Sigmoid colon (tissue), 7 donors: ENCODE measurements at places on chromosomes 3 and 15. TPM values are rescaled to one million over a fixed set of nuclear protein-coding genes. Genes with fewer than 3 reads are reported as not detected.

Gene PPP1R14D
- not detected for total RNA-seq

- no peaks in the 10 kb centered on the region for H3K36me3 ChIP-seq
- H3K27me3 ChIP-seq, result no peaks in the 10 kb centered on the region
- no peak overlapping the region for H3K4me3 ChIP-seq
These were observed 3.0 kb downstream of the HDC start for GRCh38 chr15:50262533-50262932.

DNA sequence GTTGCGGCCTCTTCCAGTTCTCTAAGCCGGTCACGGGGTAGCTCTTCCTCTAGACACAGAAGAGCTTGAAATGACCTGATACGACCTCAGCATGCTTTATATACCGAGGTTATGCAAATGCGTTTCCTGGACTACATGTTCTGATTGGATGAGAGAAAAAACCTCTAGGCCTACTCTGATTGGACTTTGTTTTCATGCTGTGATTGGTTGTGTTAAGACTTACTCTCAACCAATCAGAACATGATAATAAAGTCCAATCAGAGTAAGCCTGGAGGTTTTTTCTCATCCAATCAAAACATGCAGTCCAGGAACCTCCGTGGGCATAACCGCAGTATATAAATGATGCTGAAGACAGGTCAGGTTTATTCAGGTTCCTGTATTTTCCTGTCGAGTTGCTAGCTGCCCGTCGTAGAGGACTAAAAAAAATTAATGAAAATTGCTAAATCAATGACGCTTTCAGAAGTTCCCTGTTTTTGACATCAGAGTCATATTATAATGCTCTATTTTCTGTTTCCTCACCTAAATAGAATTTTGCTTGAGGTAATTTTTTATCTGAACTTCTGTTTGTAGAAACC lies 177.4 kb downstream of the POTEB3 start:
- no peaks in the 10 kb centered on the region for H3K27me3 ChIP-seq
- H3K4me3 ChIP-seq, result no peak overlapping the region
- H3K36me3 ChIP-seq, result no peaks in the 10 kb centered on the region
- no peak overlapping the region for H3K27ac ChIP-seq
- no peak for DNase-seq

- H3K4me3 ChIP-seq, result no peak overlapping the region
- H3K4me1 ChIP-seq, result no peaks in the 10 kb centered on the region
- H3K36me3 ChIP-seq, result no peaks in the 10 kb centered on the region
- no peaks in the 10 kb centered on the region for H3K27me3 ChIP-seq
These were observed 156.9 kb upstream of the RASGRP1 start for GRCh38 chr15:38721568-38721945.

DNA sequence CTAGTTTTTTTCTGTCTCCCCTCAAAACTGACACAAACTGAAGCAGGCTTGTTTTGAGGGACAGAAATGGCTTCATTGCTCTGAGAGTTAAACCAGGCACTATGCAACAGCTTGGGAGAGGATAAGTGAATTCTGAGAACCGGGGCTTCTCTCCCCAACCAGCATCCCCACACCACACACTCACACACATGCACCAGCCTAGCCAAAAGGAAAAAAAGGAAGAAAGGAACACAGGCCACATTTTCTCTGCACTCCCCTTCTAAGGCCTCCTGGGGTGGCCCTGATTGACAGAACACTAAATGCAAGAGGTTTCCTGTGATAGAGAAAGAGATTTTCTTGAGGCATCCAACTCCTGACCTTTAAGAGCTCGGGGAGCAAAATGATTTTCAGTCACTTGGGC lies 177.5 kb downstream of the TLE3 start:
- H3K27ac ChIP-seq, result no peak overlapping the region
- DNase-seq, result no peak
- H3K36me3 ChIP-seq, result no peaks in the 10 kb centered on the region

DNA sequence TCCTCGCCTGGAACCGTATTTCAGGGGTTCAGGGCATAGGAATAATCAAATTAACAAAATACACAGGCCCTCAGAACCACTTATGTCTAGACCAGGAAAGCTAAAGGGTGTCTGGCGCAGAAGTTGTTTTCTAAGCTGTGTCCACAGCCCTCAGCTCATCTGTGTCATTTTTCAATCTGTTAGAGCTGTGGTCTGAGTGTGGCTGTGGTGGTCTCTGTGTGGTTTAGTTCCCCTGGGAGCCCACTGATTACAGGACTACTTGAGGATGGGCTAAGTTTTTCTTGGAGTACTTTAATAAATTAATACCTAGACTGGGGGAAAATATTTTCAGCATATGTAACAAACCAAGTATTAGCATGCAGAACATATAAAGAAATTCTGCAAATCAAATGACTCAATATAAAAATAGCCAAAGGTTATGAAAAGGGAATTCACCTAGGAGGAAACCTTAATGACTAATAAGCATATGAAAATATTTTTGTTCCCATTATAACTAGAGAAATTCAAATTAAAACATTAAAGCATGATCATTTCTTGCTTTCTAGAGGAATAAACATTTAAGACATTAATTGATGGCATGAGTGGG lies 186.3 kb downstream of the SATB1 start:
- H3K27ac ChIP-seq, result no peak overlapping the region
- no peaks in the 10 kb centered on the region for H3K36me3 ChIP-seq
- H3K27me3 ChIP-seq, result no peaks in the 10 kb centered on the region
- no peak for DNase-seq
- no peak overlapping the region for H3K4me3 ChIP-seq
- H3K4me1 ChIP-seq, result peaks cover 9% of the 10 kb centered on the region

GRCh38 chr3:112379020-112379690 lies 46.2 kb downstream of the CD200 start:
- H3K4me3 ChIP-seq, result no peak overlapping the region
- no peaks in the 10 kb centered on the region for H3K4me1 ChIP-seq
- DNase-seq, result no peak
- H3K27me3 ChIP-seq, result no peaks in the 10 kb centered on the region
- H3K36me3 ChIP-seq, result no peaks in the 10 kb centered on the region

Gene PODXL2
- 2.0 TPM for total RNA-seq

Gene LZTFL1
- 18.2 TPM for total RNA-seq

GRCh38 chr3:185914911-185915629 lies 22.7 kb downstream of the TRA2B start:
- peaks cover 5% of the 10 kb centered on the region for H3K36me3 ChIP-seq
- H3K4me1 ChIP-seq, result no peaks in the 10 kb centered on the region
- no peak overlapping the region for H3K27ac ChIP-seq
- no peak overlapping the region for H3K4me3 ChIP-seq

DNA sequence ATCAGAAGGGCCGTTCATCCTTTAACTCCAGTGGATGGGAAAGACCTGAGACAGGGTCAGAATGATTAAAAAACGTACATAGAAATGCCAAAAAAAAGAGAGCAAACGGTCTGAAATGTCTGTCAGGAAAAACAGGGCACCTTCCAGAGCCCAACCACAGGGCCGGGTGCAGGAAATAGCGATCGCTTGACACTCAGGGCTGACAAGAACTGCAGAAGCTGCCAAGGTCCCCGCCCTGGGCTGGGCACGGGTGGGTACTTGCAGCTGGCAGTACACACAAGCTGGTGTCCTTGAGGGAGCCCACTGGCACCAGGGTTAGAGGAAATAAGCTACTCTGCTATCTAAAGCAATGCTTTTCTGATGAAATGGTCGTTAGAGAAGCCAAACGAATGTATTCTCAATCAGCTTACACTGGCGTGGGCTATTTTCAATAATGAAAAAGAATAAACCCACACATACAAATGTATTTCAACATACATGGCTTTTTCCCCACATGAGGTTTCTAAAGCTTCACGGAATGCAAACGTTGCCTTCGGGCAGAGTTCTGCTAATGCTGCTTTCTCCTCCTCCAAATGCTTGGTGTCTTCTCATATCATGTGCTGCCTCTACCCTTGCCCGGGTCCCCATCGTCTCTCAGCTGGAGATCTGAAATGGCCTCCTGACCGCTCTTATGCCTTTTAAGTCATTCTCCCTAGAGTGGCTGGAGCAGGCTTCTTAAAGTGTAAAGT lies 15.6 kb downstream of the FRMD4B start:
- no peaks in the 10 kb centered on the region for H3K4me1 ChIP-seq
- no peak overlapping the region for H3K27ac ChIP-seq
- H3K27me3 ChIP-seq, result no peaks in the 10 kb centered on the region
- H3K36me3 ChIP-seq, result no peaks in the 10 kb centered on the region
- no peak overlapping the region for H3K4me3 ChIP-seq
- DNase-seq, result peak; percentile 84

GRCh38 chr3:105860641-105861040 lies 8.2 kb downstream of the CBLB start:
- no peak overlapping the region for H3K4me3 ChIP-seq
- no peaks in the 10 kb centered on the region for H3K27me3 ChIP-seq
- DNase-seq, result no peak
- H3K4me1 ChIP-seq, result peaks cover 39% of the 10 kb centered on the region
- H3K36me3 ChIP-seq, result no peaks in the 10 kb centered on the region
